ENCODE measurements at places on chromosomes 6 and 20. TPM values are rescaled to one million over a fixed set of nuclear protein-coding genes. Genes with fewer than 3 reads are reported as not detected.

DNA sequence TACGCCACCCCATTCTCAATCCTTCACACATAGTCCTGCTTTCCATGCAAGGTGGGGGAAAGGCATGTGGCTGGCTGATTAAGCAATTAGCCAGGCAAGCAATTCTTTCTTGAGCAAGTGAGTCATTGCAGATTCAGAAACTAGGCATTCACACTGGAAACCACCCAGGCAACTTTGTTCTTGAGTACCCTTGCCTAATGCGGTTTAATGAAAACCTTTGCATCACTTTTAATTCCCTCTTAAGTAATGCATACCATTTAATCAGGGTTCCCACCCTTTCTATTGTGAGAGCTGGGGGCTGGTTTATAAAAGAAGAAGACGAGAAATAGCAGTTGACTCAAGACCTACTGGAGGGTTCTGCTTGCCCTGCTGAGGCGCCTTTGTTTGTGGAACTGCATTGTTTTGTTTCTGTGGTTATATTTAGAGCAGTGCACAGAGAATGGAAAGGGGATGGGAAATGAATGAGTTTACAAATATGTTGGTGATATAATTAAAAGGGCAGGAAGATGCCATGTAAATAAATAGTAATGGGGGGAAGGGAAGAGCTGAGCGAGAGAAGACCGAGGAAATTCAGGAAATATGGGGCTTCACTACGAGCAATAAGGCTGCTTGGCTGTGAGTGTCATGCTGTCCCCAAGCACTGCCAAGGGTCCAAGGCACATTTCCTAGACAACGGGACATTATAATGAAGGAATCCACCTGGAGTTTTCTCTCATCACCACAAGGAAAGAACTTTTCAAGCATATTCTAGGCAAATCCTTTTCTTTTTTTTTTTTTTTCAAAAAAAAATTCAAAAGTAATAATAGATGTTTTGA, 48.8 kb upstream of the TSHZ2 start:
- no peaks in the 10 kb centered on the region for H3K4me1 ChIP-seq
- DNase-seq, result no peak
- H3K36me3 ChIP-seq, result no peaks in the 10 kb centered on the region
- H3K4me3 ChIP-seq, result no peak overlapping the region
- no peak overlapping the region for H3K27ac ChIP-seq

FLRT3 gene
- total RNA-seq, result 5.3 TPM

DNA sequence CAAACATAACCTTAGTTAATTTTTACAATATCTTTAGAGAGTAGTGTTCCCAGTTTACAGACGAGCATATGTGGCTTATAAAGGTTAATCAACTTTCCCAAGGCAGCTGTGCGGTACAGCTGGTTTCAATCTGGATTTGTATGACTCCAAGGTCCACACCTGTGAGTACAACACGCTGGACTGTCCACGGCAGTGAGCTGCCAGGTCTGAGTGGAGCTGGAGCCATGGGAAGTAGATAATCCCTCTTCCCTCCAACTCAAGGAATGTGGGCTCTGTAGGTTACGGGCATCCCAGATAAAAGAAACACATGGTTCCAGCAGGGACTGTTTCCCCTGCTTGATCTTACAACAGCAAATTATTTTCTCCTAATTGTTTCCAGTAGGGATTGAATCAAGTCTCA, 102.2 kb downstream of the SOD2 start:
- DNase-seq, result no peak
- no peak overlapping the region for H3K27ac ChIP-seq
- no peaks in the 10 kb centered on the region for H3K36me3 ChIP-seq
- no peaks in the 10 kb centered on the region for H3K27me3 ChIP-seq

OSTM1 gene
- total RNA-seq, result 35.2 TPM

DNA sequence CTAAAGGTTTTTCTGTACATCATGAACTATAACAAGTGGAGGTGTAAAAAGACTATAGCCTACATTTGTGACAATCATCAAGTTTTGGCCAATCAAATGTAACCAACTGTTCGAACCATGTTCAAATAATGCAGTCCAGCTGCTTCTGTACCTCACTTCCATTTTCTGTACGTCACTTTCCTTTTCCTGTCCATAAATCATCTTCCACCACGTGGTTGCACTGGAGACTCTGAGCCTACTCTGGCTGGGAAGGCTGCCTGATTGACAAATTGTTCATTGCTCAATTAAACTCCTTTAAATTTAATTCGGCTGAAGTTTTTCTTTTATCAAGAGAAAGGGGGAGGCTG, 270.4 kb upstream of the JARID2 start:
- 0 out of 2 replicates have a peak, but pooled peaks cover 4% of the 10 kb centered on the region for H3K4me1 ChIP-seq
- no peak for DNase-seq
- no peaks in the 10 kb centered on the region for H3K36me3 ChIP-seq
- H3K4me3 ChIP-seq, result no peak overlapping the region

ELOVL4 gene
- 9.6 TPM for total RNA-seq

GRCh38 chr6:110881546-110882273, 7.1 kb downstream of the AMD1 start:
- no peak overlapping the region for H3K4me3 ChIP-seq
- DNase-seq, result no peak

DNA sequence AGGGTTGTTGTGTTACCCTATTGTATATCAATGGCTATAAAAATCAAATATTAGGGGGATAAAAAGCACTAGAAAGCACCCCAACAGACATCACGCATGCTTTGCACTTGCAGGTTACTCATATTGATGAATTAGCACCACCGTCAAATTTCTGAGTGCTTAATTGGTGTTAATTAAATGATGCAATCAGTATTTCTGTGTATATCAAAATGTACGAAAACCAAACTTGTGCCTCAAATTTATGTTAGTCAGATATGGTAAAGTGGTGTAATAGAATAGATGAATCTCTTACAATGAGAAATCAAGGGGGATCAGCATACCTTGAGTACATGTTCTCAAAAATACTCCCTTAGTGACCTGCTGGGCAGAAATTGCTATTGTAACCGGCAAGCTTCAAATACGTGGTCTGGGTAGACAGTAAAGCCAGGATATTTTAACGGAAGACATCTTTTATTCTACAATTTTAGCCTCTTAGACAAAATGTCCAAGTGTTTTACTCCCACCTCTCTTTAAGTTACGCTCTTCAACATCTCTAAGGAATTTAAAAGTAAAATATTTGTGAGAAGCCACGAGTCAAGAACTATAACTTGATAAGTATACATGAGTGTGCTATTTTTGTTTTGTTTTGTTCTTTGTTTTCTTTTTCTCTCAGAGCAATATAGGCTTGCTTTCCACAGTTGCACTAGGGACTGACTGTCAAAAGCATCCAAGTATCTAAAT, 166.0 kb downstream of the QKI start:
- H3K27ac ChIP-seq, result no peak overlapping the region
- DNase-seq, result no peak
- H3K4me1 ChIP-seq, result 0 out of 2 replicates have a peak, but pooled peaks cover 3% of the 10 kb centered on the region
- peaks cover 3% of the 10 kb centered on the region for H3K36me3 ChIP-seq
- no peak overlapping the region for H3K4me3 ChIP-seq
- no peaks in the 10 kb centered on the region for H3K27me3 ChIP-seq

C20orf202 gene
- total RNA-seq, result not detected

MAN1A1 gene
- total RNA-seq, result 15.4 TPM

GRCh38 chr6:12383448-12383847, 93.3 kb downstream of the EDN1 start:
- no peaks in the 10 kb centered on the region for H3K36me3 ChIP-seq
- H3K27ac ChIP-seq, result no peak overlapping the region
- no peak overlapping the region for H3K4me3 ChIP-seq
- no peaks in the 10 kb centered on the region for H3K4me1 ChIP-seq
- no peak for DNase-seq
- no peaks in the 10 kb centered on the region for H3K27me3 ChIP-seq

KIF13A gene
- total RNA-seq, result 13.3 TPM

GDAP1L1 gene
- total RNA-seq, result not detected

FGD2 gene
- total RNA-seq, result not detected

GRCh38 chr6:89035252-89036101, 45.1 kb upstream of the PNRC1 start:
- no peaks in the 10 kb centered on the region for H3K27me3 ChIP-seq
- DNase-seq, result peak; percentile 50
- H3K4me1 ChIP-seq, result peaks cover 9% of the 10 kb centered on the region

DNA sequence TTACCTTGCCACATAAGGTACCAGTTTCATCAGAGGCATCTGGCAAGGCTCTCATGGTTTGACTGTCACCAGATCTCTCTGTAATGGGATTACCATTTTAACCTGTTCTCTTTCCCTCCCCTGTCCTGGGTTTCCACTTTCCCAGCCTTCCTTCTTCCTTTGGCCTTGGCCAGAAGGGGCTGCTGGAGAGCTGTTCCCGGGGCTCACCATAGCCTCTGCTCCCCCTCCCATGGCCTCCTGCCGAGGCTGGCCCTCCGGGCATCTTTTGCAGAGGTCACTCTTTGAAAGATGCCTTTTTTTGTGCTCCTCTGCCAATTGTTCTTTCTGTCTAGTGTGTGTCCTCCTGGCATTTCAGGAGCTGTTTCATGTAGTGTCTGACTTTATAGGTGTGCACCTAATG, 100.7 kb upstream of the SCP2D1 start:
- H3K4me1 ChIP-seq, result no peaks in the 10 kb centered on the region
- DNase-seq, result no peak
- H3K27ac ChIP-seq, result no peak overlapping the region
- no peaks in the 10 kb centered on the region for H3K36me3 ChIP-seq
- H3K27me3 ChIP-seq, result no peaks in the 10 kb centered on the region
- H3K4me3 ChIP-seq, result no peak overlapping the region

GRCh38 chr6:36068012-36068392, 40.4 kb downstream of the MAPK14 start:
- no peak overlapping the region for H3K4me3 ChIP-seq
- H3K4me1 ChIP-seq, result no peaks in the 10 kb centered on the region
- H3K27ac ChIP-seq, result no peak overlapping the region
- no peak for DNase-seq
- no peaks in the 10 kb centered on the region for H3K27me3 ChIP-seq

GRCh38 chr6:67766057-67766456, 869.0 kb upstream of the ADGRB3 start:
- H3K36me3 ChIP-seq, result no peaks in the 10 kb centered on the region
- H3K4me3 ChIP-seq, result no peak overlapping the region
- H3K27me3 ChIP-seq, result no peaks in the 10 kb centered on the region
- H3K4me1 ChIP-seq, result no peaks in the 10 kb centered on the region
- H3K27ac ChIP-seq, result no peak overlapping the region
- DNase-seq, result no peak

DNA sequence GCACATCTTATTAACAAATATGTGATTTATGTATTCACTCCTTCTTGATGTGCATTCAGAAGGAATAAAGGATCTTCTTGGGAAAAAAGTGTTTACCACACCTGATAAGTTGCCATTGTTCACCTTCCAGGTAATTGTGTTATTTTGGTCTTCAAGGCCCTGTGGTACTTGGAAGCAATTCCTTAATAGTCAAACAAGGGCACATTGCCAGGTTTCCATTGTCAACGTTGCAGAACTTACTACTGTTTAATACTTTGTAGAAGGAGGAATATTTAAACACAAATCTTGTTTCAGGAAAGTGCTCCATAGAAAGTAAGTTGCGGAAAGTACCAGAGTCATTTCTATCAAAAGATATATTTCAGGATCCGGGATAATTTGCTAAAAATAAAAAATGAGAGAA, 129.5 kb upstream of the SGK1 start:
- H3K27ac ChIP-seq, result no peak overlapping the region
- H3K4me3 ChIP-seq, result no peak overlapping the region
- no peaks in the 10 kb centered on the region for H3K4me1 ChIP-seq

GRCh38 chr6:167661552-167662044, 165.1 kb upstream of the AFDN start:
- H3K4me3 ChIP-seq, result no peak overlapping the region
- no peaks in the 10 kb centered on the region for H3K36me3 ChIP-seq
- DNase-seq, result no peak
- no peaks in the 10 kb centered on the region for H3K4me1 ChIP-seq

GRCh38 chr6:161658211-161658610, 384.4 kb upstream of the AGPAT4 start:
- H3K27ac ChIP-seq, result no peak overlapping the region
- H3K4me1 ChIP-seq, result no peaks in the 10 kb centered on the region
- no peak overlapping the region for H3K4me3 ChIP-seq
- no peak for DNase-seq
- H3K36me3 ChIP-seq, result no peaks in the 10 kb centered on the region
- no peaks in the 10 kb centered on the region for H3K27me3 ChIP-seq

- no peak for DNase-seq
- H3K27ac ChIP-seq, result no peak overlapping the region
- no peaks in the 10 kb centered on the region for H3K36me3 ChIP-seq
- H3K4me3 ChIP-seq, result no peak overlapping the region
These were observed 55.0 kb downstream of the ALDH5A1 start for GRCh38 chr6:24549674-24550353.

DNA sequence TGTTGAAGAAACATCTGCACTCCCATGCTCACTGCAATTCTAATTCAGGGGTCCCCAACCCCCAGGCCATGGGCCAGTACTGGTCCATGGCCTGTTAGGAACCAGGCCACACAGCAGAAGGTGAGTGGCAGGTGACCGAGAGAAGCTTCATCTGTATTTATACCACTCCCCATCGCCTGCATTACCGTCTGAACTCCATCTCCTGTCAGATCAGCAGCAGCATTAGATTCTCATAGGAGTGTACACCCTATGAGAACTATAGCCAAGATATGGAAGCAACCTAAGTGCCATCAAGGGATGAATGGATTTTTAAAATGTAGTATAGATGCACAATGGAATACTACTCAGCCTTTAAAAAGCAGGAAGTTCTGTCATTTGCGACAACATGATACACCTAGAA, 53.2 kb downstream of the MBOAT1 start:
- H3K36me3 ChIP-seq, result no peaks in the 10 kb centered on the region
- no peak overlapping the region for H3K27ac ChIP-seq
- no peak overlapping the region for H3K4me3 ChIP-seq
- DNase-seq, result no peak
- no peaks in the 10 kb centered on the region for H3K4me1 ChIP-seq

DNA sequence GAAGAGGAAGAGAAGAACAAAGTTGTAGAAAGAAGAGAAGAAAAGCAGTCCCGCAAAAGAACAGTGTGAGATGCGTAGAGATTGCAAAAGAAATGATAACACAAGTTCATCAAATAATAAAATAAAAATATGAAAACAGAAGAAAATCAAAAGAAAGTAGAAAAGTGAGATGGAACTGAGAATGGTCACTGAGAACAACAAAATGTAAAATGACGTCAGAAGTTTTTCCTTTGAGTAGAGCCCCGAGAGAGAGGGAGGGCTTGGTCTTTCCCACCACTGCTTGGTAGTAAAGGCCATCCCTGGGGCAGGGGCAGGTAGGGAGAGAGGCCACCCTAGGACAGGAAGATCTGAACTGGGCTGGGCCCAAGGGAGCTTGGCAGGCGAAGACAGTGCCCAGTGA, 533.7 kb downstream of the QKI start:
- H3K27me3 ChIP-seq, result no peaks in the 10 kb centered on the region
- no peak for DNase-seq
- H3K36me3 ChIP-seq, result no peaks in the 10 kb centered on the region
- peaks cover 43% of the 10 kb centered on the region for H3K4me1 ChIP-seq

Data from SJCRH30 (cell line).